SW 1271 (cell line): ENCODE measurements at places on chromosomes 5 and 9.

- DNase-seq: no peak
These were observed 1798.0 kb downstream of the EFNA5 start for GRCh38 chr5:105872569-105873270.

- DNase-seq: no peak
These were observed 251.7 kb upstream of the TYRP1 start for GRCh38 chr9:12441506-12441905.

GRCh38 chr5:64947031-64947430, 178.3 kb downstream of the CWC27 start:
- no peak for DNase-seq

GRCh38 chr5:19044311-19044710, 943.7 kb downstream of the CDH18 start:
- DNase-seq: no peak

DNA sequence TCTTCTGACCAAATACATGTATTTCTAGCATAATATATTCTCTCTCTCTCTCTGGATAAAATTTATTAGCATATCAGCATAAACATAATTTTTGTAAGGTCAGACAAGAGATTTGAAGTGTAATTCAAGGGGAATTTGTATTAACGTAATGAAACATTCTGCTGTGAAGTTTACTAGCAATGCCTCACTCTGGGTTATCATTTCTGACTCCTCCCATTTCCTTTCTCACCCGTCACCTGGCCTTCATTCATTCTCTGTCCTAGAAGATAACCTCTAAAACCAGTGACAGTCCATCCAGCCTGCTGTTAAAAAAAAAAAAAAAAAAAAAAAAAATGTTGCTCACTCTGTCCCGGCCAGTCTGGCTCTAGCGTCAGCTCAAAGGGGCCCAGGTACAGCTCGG, 27.1 kb downstream of the GRAMD2B start:
- no peak for DNase-seq

- DNase-seq: no peak
These were observed 347.6 kb downstream of the GADD45G start for GRCh38 chr9:89952401-89952800.

GRCh38 chr5:53825926-53826325, 265.5 kb downstream of the NDUFS4 start:
- DNase-seq: no peak

- no peak for DNase-seq
These were observed 17.4 kb upstream of the TNFAIP8 start for GRCh38 chr5:119338326-119338946.

GRCh38 chr9:114856215-114856941, 50.5 kb upstream of the TNFSF15 start:
- no peak for DNase-seq

DNA sequence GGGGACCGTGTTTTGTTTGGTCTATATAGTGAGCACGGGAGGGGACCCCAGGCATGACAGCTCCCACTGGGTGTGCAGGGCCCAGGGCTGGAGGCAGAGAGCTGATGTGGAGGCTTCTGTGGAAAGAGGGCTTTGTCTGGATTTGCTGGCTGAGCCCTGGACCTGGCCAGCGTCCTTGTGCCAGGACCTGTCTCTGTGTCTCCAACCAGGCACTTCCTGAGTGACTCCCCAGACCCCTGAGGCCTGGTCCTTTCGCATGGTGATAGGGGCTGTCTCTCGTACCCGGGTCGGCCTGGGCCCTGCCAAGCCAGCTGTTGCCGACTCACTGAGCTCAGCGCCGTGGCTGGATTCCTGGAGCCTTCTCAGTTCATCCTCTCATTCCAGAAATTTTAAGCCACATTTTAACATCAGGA, 77.6 kb downstream of the ADAMTS2 start:
- no peak for DNase-seq

DNA sequence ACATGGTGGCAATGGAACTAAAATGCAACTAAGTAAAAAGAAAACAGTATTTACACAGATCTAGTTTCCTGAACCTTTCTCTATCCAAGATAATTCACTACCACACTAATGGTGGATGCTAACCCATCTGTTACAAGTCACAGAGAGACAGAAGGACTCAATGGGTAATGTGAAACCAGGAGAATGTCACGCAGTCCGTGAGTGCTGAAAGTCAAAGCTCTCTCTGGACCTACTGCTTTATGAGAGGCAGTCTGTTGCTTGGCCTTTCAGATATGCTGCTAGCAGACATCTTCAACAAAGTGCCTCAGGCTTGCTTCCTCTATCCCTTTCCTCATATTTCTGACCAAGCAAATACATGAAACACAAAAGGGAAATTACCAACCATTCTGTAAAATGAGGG, 69.0 kb upstream of the GLRX start:
- no peak for DNase-seq

GRCh38 chr5:17186256-17186655, 31.2 kb upstream of the BASP1 start:
- no peak for DNase-seq

- DNase-seq: no peak
These were observed 84.7 kb upstream of the OLFM1 start for GRCh38 chr9:135002802-135003201.

- no peak for DNase-seq
These were observed 942.9 kb downstream of the CDH18 start for GRCh38 chr5:19044931-19045695.

GRCh38 chr9:93951655-93952118, 3.5 kb downstream of the BARX1 start:
- DNase-seq: no peak

DNA sequence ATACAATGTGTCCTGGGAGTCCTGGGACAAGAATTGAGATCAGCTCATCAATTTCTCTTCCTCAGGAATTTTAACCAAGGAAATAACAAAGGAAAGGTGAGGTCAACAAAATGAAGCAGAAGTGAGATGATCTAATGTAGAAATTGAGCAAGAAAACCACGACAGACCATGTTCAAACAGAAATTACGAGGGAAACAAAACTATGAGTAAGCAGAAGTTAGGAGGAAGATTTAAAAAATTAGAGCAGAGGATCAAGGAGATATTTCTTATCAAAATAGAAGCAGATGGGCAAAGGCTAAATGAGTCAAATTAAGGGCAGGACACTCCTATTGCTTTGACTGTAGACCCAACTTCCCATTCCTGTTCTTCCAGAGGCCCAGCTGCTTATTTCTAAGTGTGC, 97.4 kb downstream of the HINT1 start:
- DNase-seq: no peak

GRCh38 chr9:109098960-109099308, 20.8 kb downstream of the TMEM245 start:
- no peak for DNase-seq

DNA sequence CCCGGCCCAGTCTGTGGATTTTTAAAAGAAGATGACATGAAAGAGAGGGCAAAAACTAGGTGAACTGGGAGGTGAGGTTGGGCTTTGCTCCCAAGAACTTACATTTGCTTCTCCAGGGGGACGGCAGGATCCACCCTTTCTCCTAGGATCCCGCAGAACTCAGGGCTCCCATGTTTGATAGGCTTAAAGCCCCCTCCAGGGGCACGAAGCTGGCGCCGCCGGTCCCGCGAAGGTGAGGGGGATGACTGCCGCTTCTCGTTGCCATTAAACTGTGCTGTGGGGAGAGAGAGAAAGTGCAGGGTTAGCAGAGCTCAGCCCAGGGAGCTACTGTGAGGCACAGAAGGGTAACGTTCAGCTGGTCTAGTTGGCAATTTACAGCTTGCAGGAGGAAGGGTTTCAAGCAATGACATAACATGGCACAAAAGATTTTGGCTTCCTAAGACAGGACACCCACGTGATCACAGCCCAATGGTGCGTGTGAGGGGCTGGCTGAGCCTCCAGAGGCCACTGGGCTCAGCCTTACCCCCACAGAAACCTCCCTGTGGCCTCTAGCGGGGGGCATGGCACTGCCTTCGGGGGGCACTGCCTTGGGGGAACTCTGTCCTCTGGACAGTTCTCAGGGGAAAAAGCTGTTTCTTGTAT, 52.0 kb upstream of the SLC25A51 start:
- DNase-seq: no peak

- DNase-seq: no peak
These were observed 66.5 kb upstream of the STC2 start for GRCh38 chr5:173394701-173395100.

- DNase-seq: no peak
These were observed 19.8 kb downstream of the FAM151B start for GRCh38 chr5:80507663-80508062.

DNA sequence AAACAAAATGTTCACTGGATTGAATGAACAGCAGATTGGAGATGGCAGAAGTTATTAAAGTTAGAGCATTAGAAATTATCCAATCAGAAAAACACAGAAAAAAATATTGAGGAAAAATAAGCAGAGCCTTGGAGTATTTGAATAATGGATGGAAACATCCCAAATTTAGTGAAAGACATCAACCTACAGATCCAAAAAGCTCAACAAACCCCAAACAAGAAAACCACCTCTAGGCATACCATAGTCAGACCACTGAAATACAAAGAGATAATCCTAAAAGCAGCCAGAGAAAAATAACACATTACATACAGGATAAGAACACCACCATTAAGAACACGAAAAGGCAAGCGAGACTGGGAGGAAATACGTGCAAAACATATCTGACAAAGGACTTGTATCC, 5.2 kb downstream of the INIP start:
- no peak for DNase-seq

- no peak for DNase-seq
These were observed 300.4 kb downstream of the IRX2 start for GRCh38 chr5:2451100-2451499.

DNA sequence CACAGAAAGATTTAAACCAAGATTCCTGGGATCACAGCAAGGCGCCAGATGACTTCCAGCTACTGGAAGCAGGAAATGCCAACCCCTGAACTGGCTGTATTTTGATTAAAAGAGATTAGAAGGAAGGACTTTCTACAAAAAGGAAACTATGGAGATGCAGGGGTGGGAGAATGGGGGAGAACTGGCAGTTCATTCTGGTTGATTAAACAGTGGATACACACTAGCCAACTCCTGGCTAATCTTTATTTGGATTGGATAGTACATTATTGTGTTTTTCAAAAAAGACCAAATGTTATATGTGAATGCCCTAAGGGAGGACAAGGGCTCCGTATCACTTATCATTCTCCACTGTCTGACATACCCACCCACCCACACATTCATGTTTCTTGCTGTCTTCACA, 93.2 kb downstream of the CDO1 start:
- DNase-seq: no peak

DNA sequence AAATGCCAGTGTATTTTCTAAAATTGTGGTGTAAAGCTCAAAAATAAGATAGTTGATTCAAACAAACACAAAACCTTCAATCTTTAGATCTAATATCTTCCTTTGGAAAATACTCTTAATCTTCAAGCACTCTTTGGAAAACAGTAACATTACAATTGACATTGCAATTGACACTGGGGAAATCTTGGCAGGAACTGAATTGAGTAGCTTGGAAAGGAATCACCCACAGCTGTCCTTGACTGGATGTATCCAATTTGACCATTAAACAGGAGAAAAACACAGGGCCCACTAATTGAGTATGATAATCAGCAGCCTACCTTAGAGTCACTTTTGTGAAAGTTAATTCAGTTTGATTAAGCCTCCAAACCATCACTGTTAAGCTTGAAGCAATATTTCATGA, 776.7 kb downstream of the DTWD2 start:
- no peak for DNase-seq

- no peak for DNase-seq
These were observed 188.6 kb upstream of the ZNF608 start for GRCh38 chr5:124935065-124935464.

DNA sequence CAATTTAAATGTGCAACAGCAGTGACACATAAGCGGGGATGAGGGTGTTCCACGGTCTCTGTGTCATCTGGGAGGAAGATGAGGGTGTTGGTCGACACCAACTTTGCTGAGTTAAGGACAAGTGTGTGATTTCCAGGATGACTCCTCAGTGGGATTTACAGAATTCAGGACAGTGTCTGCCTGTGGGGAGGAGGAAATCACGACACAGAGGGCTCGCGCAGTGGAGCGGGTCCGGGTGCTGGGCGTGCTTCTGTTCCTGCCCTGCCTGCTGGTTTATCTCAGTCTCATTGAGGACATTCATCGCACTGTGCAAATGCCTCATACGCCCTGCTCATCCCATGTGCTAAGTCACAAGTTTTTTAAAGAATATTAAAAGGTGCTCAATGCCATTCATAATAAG, 73.7 kb upstream of the ADAMTS2 start:
- DNase-seq: no peak

DNA sequence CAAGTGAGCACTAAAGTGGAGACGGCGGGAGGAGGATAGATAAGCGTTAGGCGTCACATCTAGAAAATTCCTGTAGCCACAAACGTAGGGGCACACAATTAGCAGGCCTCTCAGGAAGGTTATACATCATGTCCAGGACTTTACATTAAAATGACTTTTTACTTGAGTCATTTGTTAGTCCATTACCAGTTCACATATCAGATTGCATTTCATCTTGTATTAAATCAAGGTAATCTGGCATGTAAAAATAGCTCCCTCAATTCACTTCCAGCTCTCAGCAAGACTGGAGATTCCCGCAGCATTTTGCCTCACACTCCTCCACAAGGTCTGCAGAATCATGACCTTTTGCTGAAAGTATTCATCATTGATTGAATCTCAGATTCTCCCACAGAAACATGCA, 118.8 kb downstream of the PRDM6 start:
- DNase-seq: no peak

GRCh38 chr5:119378075-119378700, 22.4 kb downstream of the TNFAIP8 start:
- no peak for DNase-seq

- no peak for DNase-seq
These were observed 3.4 kb downstream of the CEMIP2 start for GRCh38 chr9:71764891-71765290.

DNA sequence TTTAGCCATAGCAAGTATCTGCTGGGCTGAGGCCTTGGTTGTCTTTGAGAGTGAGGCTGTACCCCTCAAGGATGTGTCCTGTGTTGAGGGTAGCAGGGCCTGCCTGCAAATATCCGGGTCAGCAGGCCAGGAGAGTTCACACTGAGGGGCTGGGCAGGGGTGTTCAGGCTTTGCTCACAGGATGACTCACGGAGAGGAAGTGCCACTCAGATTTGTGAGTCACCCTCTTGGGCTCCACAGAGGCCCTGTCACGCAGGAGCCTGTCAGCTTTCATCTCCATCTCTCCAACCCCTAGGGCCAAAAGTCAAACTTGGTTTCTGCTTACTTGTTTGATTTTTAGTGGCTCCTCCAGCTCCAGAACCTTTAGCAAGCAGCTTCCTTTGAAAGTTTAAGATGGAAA, 211.5 kb downstream of the SEC61B start:
- DNase-seq: peak; percentile 93

GRCh38 chr5:61394078-61394704, 62.1 kb downstream of the ZSWIM6 start:
- no peak for DNase-seq

- DNase-seq: no peak
These were observed 41.3 kb downstream of the UGCG start for GRCh38 chr9:111937781-111938426.

- no peak for DNase-seq
These were observed 20.7 kb upstream of the GFPT2 start for GRCh38 chr5:180373870-180374269.
